ENCODE measurements at places on chromosomes 2 and 18.

GRCh38 chr2:191231995-191232394, 13.2 kb upstream of the MYO1B start:
- peaks cover 2% of the 10 kb centered on the region for H3K36me3 ChIP-seq
- H3K4me1 ChIP-seq, result peaks cover 3% of the 10 kb centered on the region
- no peak overlapping the region for H3K4me3 ChIP-seq
- DNase-seq, result no peak
- peaks cover 4% of the 10 kb centered on the region for H3K27me3 ChIP-seq

GRCh38 chr2:15539999-15540398, 21.1 kb downstream of the NBAS start:
- no peak overlapping the region for H3K27ac ChIP-seq
- no peak for DNase-seq
- peaks cover 6% of the 10 kb centered on the region for H3K36me3 ChIP-seq
- no peaks in the 10 kb centered on the region for H3K27me3 ChIP-seq
- no peak overlapping the region for H3K4me3 ChIP-seq

DNA sequence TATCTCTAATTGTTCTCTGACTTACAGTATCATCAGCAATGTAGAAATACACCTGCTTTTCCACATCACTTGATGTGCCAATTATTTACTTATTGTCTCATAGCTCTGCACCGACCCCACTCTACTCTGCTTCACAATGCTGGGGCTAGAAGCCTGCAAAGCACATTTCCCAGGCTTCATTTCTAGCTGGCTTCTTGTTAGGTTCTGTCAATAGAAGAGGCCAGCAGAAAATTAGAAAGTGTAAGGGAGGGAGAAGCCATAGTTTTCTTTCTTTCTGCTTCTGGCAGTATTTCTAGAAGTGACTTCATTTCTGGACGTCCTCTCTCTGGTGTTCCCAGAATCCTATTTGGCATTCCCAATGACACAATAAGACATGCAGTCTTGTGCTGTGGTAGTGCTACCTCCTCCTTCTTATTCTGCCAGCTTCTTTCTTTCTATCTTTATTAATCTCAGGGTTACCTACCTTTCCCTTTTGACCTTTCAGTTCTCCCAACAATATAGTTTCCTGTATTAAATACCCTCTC, 12.5 kb upstream of the TANC1 start:
- peaks cover 8% of the 10 kb centered on the region for H3K4me1 ChIP-seq
- no peak for DNase-seq
- H3K27me3 ChIP-seq, result no peaks in the 10 kb centered on the region
- no peak overlapping the region for H3K27ac ChIP-seq
- H3K36me3 ChIP-seq, result peaks cover 2% of the 10 kb centered on the region

DNA sequence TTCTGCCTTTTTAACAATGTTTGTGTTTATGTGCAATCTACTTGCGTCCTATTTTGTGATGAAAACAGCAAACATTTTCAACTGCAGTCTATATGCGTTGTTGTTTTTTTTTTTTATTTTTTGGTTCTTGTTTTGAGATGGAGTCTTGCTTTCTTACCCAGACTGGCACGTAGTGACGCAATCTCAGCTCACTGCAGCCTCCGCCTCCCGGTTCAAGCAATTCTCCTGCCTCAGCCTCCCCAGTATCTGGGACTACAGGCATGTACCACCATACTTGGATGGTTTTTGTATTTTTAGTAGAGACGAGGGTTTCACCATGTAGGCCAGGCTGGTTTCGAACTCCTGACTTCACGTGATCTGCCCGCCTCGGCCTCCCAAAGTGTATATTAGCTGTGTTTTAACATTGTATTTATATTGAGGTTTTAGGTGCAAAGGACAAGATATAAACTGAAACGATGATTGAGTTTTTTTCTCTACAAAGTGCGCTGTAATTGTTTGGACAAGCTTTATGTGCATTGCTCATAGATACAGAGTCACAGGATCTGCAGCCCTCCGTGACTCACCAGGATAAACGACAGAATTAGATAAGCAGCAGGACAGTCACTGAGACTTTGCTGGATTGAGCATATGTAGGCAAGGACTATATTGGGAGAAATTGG, 17.4 kb downstream of the CDH7 start:
- no peaks in the 10 kb centered on the region for H3K36me3 ChIP-seq
- DNase-seq, result no peak
- H3K4me1 ChIP-seq, result no peaks in the 10 kb centered on the region
- H3K27me3 ChIP-seq, result no peaks in the 10 kb centered on the region
- no peak overlapping the region for H3K4me3 ChIP-seq

- no peak for DNase-seq
- H3K27ac ChIP-seq, result no peak overlapping the region
Measured at GRCh38 chr2:28322981-28323396, 69.7 kb upstream of the FOSL2 start.

GRCh38 chr2:30512243-30512886, 65.3 kb downstream of the LCLAT1 start:
- no peaks in the 10 kb centered on the region for H3K27me3 ChIP-seq
- no peak overlapping the region for H3K4me3 ChIP-seq
- DNase-seq, result no peak
- peaks cover 5% of the 10 kb centered on the region for H3K36me3 ChIP-seq
- no peak overlapping the region for H3K27ac ChIP-seq

- peaks cover 12% of the 10 kb centered on the region for H3K27me3 ChIP-seq
- no peak for DNase-seq
- H3K4me3 ChIP-seq, result no peak overlapping the region
- peaks cover 5% of the 10 kb centered on the region for H3K36me3 ChIP-seq
Measured at GRCh38 chr2:206457188-206457634, 13.9 kb downstream of the ADAM23 start.

GRCh38 chr18:80201739-80202138, 45.6 kb downstream of the PARD6G start:
- no peak for DNase-seq
- peaks cover 65% of the 10 kb centered on the region for H3K27me3 ChIP-seq
- peaks cover 3% of the 10 kb centered on the region for H3K4me1 ChIP-seq
- no peak overlapping the region for H3K27ac ChIP-seq
- H3K36me3 ChIP-seq, result peaks cover 7% of the 10 kb centered on the region

DNA sequence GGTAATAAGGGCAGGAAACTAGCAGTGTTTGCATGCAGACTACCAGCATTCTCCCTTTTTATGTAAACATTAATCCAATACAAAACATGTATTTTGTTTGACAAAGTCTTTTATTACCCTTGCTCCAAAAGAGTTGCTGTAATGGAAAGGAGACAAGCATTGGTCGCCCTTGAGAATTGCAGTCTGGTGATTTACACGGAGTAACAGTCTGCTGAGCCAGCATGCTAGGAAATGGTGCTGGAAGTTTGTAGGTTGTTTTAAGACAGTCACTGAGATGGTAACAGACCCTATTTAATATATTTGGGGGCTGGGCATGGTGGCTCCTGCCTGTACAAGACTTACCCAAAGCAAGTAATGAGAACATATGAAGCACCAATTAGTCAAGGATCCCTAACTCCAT, 2.8 kb upstream of the PRKCE start:
- H3K4me1 ChIP-seq, result peaks cover 22% of the 10 kb centered on the region
- no peak overlapping the region for H3K27ac ChIP-seq
- DNase-seq, result no peak
- H3K4me3 ChIP-seq, result no peak overlapping the region
- H3K36me3 ChIP-seq, result peaks cover 3% of the 10 kb centered on the region

GRCh38 chr2:239223310-239224198, 177.3 kb downstream of the HDAC4 start:
- peaks cover 57% of the 10 kb centered on the region for H3K4me1 ChIP-seq
- H3K27me3 ChIP-seq, result no peaks in the 10 kb centered on the region
- no peak for DNase-seq
- no peak overlapping the region for H3K4me3 ChIP-seq
- peaks cover 4% of the 10 kb centered on the region for H3K36me3 ChIP-seq

GRCh38 chr2:17306706-17307105, 211.5 kb downstream of the RAD51AP2 start:
- no peaks in the 10 kb centered on the region for H3K4me1 ChIP-seq
- no peak overlapping the region for H3K4me3 ChIP-seq
- H3K27me3 ChIP-seq, result no peaks in the 10 kb centered on the region
- H3K36me3 ChIP-seq, result no peaks in the 10 kb centered on the region
- H3K27ac ChIP-seq, result no peak overlapping the region
- no peak for DNase-seq

DNA sequence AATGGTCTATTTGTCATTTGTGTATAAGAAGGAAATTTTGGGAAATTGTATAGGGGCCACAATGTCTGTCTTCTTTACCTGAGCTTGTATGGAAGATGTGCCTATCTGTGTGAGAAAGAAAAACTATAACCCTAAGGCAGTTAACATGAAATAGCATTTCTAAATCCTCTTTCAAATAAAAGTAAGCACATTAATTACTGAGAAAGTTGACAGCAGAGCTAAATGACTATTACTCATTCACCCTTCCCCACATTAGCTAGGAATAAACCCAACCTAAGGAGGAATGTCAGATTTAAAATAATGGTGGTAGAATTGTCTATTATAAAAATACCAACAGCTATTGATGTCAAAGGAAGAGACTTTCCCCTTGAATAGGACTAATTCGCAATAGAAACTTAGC, 56.2 kb downstream of the SLC38A11 start:
- H3K27me3 ChIP-seq, result no peaks in the 10 kb centered on the region
- H3K4me3 ChIP-seq, result no peak overlapping the region
- no peaks in the 10 kb centered on the region for H3K4me1 ChIP-seq
- H3K36me3 ChIP-seq, result no peaks in the 10 kb centered on the region
- no peak for DNase-seq

DNA sequence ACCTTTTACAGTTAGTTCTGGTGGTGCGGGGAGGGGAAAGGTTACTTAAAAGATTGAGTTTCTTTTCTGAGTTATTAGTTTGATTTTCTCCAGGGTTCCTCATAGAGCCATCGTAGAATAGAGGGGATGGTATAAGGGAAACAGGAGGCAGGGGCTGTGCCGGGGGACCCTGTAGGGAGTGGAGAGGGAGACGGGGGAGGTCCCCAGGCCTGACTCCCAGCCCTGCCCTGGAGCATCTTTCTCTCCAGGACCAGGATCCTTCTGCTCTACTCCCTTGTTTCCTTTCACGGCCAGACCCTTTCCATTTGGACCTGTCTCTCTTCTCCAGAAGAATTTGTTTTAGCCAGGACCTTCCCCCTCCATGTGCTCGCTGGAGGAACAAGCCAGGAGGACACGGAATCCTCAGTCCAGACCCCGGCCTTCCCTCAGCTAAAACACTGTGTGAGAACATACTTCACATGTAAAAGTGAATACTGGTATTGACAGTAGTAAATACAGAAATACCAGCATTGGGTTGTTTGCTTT, 35.4 kb downstream of the DGKD start:
- H3K4me3 ChIP-seq, result no peak overlapping the region
- no peaks in the 10 kb centered on the region for H3K36me3 ChIP-seq
- peak overlapping the region; percentile 2 for H3K27ac ChIP-seq
- no peaks in the 10 kb centered on the region for H3K27me3 ChIP-seq
- no peak for DNase-seq

DNA sequence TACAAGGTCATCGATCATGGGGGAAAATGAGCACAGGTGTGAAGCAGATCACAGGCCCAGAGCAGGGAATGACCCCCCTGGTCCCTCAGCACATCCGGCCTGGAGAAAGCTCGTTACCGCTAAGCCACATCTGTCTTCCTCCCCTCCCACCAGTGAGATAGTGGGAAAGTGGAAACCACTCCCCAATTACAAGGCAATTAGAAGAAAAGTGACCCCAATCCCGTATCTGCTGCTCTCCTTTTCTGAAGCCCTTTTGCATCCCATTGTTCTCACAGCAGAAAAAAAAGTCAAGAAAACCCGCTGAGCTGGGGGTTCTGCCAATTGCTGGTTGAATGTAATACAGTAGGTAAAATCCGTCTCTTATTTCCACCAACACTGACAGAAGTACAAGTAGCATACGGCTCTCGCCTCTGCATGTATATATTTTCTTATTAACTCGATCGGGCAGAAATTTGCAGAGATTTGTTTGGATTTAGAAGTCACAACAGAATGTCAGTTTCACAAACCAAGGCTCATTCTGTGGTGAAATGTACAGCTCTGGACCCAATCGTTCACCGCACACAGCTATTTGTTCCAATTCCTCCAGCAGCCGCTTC, 287.0 kb downstream of the TCF4 start:
- H3K27me3 ChIP-seq, result no peaks in the 10 kb centered on the region
- no peak for DNase-seq
- H3K36me3 ChIP-seq, result no peaks in the 10 kb centered on the region
- no peak overlapping the region for H3K4me3 ChIP-seq

DNA sequence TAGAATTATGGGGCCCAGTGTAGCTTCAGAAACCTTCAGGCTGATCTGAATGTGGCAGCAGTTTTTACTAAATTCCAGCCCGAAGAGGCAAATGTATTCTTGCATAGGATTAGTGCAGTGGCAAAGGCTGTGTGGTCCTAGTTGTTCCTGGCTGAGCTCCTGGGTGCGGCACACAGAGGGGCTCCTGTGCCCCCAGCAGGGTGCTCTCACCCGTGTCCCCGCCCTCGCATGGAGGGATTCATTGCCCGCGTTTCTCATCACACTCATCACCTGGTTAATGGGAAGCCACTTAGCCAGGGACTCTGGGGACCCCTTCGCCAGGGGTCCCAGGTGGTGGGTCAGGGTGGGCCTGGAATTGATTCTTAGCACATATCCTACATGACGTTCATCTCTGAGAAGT, 3.9 kb downstream of the KCNG2 start:
- peaks cover 36% of the 10 kb centered on the region for H3K27me3 ChIP-seq
- H3K4me3 ChIP-seq, result no peak overlapping the region
- H3K36me3 ChIP-seq, result peaks cover 6% of the 10 kb centered on the region
- DNase-seq, result no peak

- H3K4me3 ChIP-seq, result no peak overlapping the region
- H3K27ac ChIP-seq, result no peak overlapping the region
- no peak for DNase-seq
- H3K4me1 ChIP-seq, result peaks cover 3% of the 10 kb centered on the region
- H3K36me3 ChIP-seq, result no peaks in the 10 kb centered on the region
Measured at GRCh38 chr2:204470178-204470620, 75.1 kb upstream of the PARD3B start.

GRCh38 chr2:130385709-130386108, 29.9 kb downstream of the PTPN18 start:
- peaks cover 11% of the 10 kb centered on the region for H3K4me1 ChIP-seq
- no peak overlapping the region for H3K27ac ChIP-seq
- no peak for DNase-seq
- peaks cover 4% of the 10 kb centered on the region for H3K36me3 ChIP-seq
- H3K27me3 ChIP-seq, result no peaks in the 10 kb centered on the region

- no peaks in the 10 kb centered on the region for H3K4me1 ChIP-seq
- H3K27ac ChIP-seq, result no peak overlapping the region
- no peaks in the 10 kb centered on the region for H3K36me3 ChIP-seq
- no peak overlapping the region for H3K4me3 ChIP-seq
Measured at GRCh38 chr2:22175003-22175402, 1051.2 kb downstream of the TDRD15 start.

GRCh38 chr2:47043142-47043890, 111.8 kb downstream of the STPG4 start:
- peak overlapping the region; percentile 85 for H3K27ac ChIP-seq
- no peak for DNase-seq
- no peak overlapping the region for H3K4me3 ChIP-seq
- H3K4me1 ChIP-seq, result peaks cover 27% of the 10 kb centered on the region

GRCh38 chr18:61651880-61652268, 240.9 kb downstream of the RNF152 start:
- H3K4me1 ChIP-seq, result no peaks in the 10 kb centered on the region
- DNase-seq, result no peak
- no peaks in the 10 kb centered on the region for H3K36me3 ChIP-seq
- H3K4me3 ChIP-seq, result no peak overlapping the region
- no peak overlapping the region for H3K27ac ChIP-seq
